Astrocyte of the spinal cord (primary cell): ENCODE measurements at places on chromosomes 6 and 20.

- DNase-seq, result peak; percentile 77
These were observed 98.8 kb downstream of the SASH1 start for GRCh38 chr6:148441454-148441911.

DNA sequence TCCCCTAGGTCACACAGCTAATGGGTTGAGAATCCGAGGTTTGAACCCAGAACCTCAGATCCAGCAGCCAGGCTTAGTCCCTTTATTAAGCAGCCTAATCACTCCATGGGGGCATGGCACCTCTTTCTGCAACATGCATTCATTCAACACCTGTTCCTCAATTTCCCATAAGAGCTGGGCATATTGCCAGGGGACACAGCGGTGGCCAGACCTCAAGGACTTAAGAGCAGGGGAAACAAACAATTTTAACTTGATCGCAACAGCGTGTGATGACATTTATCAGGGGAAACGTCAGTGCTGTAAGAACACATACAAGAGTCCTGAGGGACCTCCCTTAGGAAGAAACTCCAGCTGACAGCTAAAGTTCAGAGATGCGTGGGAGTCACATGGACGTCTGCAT lies 267.4 kb upstream of the CDH4 start:
- DNase-seq, result no peak

DNA sequence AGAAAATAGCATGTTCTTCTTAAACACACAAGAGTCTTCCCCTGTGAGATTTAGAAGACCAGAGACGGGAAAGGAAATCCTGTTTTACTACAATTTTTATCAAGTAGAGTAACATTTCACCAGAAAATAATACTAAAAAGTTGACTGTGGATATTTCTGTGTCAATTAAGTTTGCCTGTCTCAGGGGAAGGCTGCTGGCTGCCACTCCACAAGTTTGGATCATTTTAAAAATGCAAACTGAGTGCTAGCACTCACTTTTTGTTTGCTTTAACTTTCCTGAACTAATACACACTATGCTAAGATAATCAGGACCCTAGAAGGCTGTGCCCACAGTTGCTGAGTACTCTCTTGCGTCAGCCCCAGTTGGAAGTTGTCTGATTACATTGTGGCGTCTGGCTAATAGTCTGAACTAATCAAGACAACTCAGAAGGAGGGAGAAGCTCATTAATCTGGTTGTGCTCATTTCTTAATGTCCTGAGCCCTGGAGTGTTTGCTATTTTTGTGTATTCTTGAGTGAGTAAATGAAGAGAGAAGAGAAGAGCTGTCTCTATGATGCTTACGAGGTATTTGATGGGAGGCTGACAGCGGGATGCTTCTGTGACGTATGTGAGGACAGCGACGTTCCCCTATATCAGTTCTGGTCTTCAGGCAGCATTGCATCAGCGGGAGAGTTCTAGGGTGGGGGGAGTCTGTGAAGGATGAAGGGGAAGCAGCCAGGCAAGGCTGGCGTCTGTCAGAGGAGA lies 664.2 kb downstream of the QKI start:
- DNase-seq, result no peak

DNA sequence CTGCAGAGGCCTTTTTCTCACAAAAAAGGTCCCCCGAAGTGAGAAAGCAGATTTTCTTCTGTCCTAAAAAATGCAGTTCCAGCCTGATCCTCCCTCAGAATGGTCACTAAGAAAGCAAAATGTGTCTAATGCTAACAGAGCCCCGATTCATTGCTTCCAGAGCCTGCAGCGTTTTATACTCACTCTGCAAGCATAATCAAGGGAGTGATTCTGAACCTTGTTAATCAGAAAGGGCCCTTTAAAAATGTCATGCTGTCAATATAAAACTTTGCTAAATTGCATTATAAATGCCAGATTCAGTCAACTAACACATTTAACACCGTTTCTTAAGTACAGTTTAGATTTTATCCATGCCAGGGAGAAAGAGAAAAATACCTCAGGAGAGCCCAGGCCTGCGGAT lies 202.8 kb downstream of the CD83 start:
- no peak for DNase-seq

DNA sequence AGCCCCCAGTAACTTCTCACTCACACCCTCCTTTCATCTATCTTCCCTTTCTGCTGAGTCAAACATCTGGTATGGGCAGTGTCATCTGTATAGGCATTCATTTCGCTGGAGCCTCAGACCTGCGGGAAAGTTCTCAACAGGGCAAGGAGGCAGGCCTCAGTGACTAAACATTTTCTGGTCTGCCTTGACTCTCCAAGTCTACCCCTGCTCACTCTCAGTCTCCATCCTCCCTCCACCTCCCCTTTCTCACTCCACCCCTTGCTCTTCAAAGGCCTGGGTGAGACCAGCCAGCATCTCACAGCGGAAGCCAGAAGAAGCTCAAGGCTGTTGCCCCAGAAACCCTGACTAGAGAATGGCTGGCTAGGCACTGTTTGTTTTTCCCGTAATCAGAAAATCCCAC lies 105.0 kb upstream of the BEND6 start:
- DNase-seq, result peak; percentile 77

DNA sequence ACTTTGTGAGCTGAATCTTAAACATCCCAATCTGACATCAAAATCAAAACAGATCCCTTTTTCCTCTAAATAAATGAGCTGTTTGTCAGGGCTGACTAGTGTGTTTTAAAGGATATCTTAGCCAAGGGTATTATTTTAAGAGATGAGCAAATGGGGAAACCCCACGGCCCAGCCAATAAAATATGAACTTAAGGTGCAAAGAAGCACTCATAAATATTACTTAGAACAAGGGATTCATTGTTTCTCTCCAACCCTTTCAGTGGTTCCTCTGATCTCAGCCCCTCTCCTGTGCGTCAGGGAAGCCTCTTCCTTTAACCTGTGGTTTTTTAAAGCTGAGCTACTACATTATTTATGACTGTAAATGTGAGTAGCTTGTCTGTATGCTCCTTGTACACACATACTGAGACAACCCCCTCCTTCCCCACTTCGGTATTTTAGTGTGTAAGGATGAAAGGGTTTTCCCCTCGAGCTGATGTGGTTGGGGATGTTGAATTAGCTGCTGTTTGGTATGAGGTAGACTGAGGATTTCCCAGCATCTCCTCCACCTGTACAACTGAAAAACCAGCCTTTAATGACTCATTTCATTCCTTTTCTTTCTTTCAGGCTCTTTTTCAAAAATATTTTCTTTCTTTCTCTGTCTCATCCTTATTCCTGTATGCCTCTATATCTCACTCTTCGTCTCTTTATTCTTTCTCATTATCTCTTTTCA lies 6.5 kb downstream of the BMP5 start:
- peak; percentile 77 for DNase-seq

DNA sequence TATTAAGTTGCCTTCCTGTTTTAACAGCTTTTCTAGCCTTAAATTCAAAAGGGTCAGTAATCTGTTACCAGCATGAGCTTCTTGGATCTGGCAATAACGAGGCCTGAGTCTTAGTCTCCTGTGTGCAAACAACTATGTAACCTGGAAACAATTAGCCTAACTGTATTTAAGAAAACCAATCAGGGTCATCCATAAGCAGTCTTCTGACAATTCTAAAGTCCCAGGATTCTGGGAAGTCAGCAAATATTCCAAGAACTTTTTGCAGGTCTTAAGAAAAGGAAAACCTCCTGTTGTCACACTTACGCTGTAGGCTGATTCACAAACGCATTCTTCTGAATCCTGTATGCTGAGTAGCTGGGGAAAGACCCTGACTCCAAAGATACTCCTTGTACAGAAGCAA lies 90.4 kb downstream of the COL12A1 start:
- DNase-seq, result peak; percentile 72

DNA sequence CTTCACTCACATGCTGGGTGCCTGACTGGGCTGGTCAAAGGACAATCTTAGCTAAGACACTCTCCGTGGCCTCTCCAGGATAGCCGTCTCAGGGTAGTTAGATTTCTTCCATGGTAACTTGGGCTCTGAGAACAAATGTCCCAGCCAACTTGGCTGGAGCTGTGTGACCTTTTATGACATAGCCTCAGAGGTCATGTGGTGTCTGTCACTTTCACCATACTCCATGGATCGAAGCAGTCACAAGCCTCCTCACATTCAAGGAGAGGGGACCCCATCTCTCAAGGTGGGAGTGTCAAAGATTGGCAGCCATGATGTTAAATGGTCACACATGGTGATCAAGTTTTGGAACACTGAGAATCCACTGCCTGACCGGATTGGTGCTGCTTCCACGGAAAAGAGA lies 190.9 kb upstream of the SUPT3H start:
- no peak for DNase-seq

- DNase-seq, result no peak
These were observed 22.3 kb upstream of the HECA start for GRCh38 chr6:139112561-139112960.

- DNase-seq, result no peak
These were observed at the start of gene OTOR for GRCh38 chr20:16748308-16748900. OTOR (plus strand) TSS chr20:16748358; CDS start chr20:16748402, 44 bp downstream.
